Right lung (tissue), 10 donors: ENCODE measurements at places on chromosomes 6 and 20. TPM values are rescaled to one million over a fixed set of nuclear protein-coding genes. Genes with fewer than 3 reads are reported as not detected.

- DNase-seq = no peak
These were observed 43.7 kb upstream of the DST start for GRCh38 chr6:56686429-56686828.

DNA sequence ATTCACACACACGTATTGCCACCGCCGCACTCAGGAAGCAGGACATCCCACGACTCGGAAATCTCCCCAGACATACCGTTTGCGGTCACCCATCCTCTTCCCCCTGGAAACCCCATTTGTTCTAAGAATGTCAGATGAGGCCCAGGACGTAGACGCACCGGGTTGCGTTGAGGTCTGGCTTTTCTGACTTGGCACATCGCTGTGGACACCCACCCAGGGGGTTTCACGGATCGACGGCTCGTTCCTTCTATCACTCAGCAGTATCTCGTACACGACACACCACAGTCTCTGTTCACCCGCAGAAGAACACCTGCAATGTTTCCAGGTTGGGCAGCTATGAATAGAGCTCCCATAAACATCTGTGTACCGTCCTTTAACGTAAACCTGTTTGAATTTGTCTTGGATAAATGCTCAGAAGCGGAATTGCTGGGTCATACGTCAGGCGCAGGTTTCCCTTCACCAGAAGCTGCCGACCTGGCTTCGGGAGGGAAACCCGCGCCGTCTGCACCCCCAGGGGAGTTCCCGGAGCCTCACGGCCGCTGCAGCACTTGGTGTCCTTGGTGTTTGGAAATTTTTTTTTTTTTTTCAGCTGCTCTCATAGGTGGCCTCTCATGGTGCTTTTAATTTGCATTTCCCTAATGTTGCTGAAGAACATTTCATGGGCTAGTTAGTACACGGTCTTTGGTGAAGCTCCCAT, 9.3 kb upstream of the EEF1A2 start:
- DNase-seq = no peak

The C6orf132 gene
- polyA plus RNA-seq = 3.2 TPM

The TXLNB gene
- polyA plus RNA-seq = 1.5 TPM

GRCh38 chr6:6924708-6925107, 183.1 kb upstream of the RREB1 start:
- DNase-seq = no peak

GRCh38 chr6:101490857-101491256, 97.3 kb downstream of the GRIK2 start:
- no peak for DNase-seq

GRCh38 chr20:14093652-14094051, 98.3 kb downstream of the MACROD2 start:
- peak; percentile 49 for DNase-seq
